ENCODE measurements at places on chromosomes 2 and 18.

GRCh38 chr2:64295326-64296139 lies 151.3 kb upstream of the PELI1 start:
- DNase-seq, result no peak

GRCh38 chr2:191875859-191876258 lies 29.0 kb upstream of the CAVIN2 start:
- no peak for DNase-seq

- DNase-seq, result no peak
Observed at GRCh38 chr2:118055512-118056164, 32.6 kb upstream of the INSIG2 start.

GRCh38 chr2:230570987-230571386 lies 141.7 kb upstream of the CAB39 start:
- DNase-seq, result no peak

GRCh38 chr2:101231240-101231639 lies 21.4 kb upstream of the CNOT11 start:
- DNase-seq, result no peak

GRCh38 chr2:113351375-113352355 lies 72.9 kb upstream of the PAX8 start:
- no peak for DNase-seq

DNA sequence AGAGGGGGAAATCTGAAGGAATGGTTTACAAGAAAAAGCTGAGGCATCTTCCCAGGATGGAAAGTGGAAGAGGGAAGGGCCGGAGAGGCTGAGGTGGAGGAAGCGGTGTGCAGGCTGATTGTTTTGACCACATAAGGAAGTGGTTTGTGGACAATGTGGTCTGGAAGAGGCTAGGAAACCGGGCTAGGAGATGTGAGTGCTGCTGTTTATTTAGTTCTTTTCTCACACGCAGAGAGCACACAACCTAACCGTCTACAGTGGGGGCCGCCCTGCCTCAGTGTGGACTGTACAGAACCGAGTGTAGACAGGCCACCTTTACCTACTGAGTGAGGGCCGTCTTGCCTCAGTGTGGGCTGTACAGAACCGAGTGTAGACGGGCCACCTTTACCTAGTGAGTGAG lies 251.7 kb upstream of the PXDN start:
- no peak for DNase-seq

- no peak for DNase-seq
Observed at GRCh38 chr18:49690312-49690711, 123.0 kb downstream of the ACAA2 start.

Measured in MM.1S (cell line).